Hindlimb muscle (tissue), 1 donor: ENCODE measurements at places on chromosomes 11 and 22.

GRCh38 chr11:33449798-33450197, 192.6 kb downstream of the HIPK3 start:
- no peak for DNase-seq

GRCh38 chr22:47151490-47151889, 389.0 kb downstream of the TBC1D22A start:
- DNase-seq = no peak

- DNase-seq = no peak
These were observed 27.6 kb downstream of the ALKBH3 start for GRCh38 chr11:43908191-43908590.

DNA sequence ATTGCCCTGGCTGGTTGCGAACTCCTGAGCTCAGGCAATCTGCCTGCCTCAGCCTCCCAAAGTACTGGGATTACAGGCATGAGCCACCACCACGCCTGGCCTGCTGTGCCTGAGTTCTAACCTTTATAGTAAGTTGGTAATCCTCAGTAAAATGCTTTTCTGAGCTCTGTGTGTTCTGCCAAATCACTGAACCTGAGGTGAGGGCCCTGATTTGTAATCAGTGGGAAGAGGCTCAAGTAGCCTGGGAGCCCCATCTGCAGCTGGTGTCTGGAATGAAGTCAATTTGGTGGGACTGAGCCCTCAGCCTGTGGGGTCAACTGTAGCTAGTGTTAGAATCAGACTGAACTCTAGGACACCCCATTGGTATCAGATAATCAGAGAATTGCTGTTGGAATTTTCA, 72.6 kb upstream of the PARVG start:
- DNase-seq = no peak

DNA sequence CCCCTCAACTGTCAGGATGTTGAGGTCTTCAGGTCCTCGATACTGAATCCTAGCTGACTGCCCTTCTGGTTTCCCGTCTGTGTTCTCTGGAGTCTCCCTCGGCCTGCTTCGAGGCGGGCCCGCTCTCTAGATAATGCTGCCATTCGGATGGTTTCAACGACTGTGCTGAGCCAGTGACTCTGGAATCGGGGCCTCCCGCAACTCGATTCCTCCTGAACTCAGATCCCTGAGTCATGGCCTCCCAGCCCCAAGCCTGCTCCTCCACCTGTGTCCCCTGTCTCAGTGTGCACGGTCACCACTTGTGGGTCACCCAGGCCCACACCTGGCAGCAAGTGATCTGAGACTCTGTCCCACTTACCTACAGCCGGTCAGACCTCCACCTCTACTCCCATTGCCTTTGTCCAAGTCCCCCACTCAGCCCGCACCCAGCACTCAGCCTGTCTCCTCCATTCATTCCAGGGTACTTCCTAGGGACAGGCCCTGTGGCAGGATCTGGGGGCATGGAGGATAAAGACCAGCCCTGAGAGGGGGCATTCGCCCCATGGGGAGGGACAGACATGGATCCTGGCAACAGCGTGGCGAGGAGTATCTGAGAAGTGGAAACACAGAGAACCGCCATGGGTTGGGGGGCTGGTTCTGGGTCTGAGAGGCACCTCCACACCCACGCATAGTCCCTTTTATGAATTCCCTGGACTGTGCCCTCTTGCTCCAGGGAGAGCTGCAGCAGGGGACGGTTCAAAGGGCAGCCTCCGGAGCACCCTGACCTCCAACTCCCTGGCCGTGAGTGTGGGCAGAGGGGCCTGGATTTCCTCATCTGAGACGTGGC, 14.3 kb downstream of the MPST start:
- no peak for DNase-seq

DNA sequence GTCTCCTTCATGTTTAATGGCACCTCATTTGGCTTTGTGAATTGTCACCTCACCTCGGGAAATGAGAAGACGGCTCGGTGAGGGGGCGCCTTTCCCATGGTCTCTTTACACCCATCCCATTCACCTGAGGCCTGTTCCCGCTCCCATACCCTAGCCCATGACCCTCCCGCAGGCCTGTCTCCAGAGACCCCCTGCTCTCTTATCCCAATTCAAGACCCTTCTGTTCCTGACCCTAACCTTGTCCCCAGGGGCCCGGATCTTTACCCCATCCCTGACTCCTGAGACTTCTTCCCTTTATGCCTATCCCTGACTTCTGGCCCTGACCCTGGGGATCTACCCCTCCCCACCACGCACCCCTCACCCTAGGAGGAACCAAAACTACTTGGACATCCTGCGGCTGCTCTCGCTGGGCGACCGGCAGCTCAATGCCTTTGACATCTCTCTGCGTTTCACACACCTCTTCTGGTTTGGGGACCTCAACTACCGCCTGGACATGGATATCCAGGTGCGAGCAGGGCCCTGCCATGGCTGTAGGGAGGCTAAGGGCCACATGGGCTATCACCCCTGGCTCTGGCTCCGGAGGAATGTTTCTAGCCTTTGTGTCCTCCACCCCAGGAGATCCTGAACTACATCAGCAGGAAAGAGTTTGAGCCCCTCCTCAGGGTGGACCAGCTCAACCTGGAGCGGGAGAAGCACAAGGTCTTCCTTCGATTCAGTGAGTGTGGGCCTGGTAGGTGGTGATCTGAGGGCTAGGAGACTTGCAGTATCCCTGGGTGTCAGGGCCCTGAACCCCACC, 7.9 kb downstream of the INPPL1 start:
- DNase-seq = no peak

- no peak for DNase-seq
These were observed 110.3 kb upstream of the SYT13 start for GRCh38 chr11:45396394-45396793.

- peak; percentile 91 for DNase-seq
These were observed at the start of gene DUSP18 for GRCh38 chr22:30667494-30668385. TSS of gene DUSP18 (minus strand) at chr22:30667875. CDS start at chr22:30664003, 3,872 bp downstream.

- no peak for DNase-seq
These were observed 64.0 kb downstream of the RPUSD4 start for GRCh38 chr11:126147208-126148111.

DNA sequence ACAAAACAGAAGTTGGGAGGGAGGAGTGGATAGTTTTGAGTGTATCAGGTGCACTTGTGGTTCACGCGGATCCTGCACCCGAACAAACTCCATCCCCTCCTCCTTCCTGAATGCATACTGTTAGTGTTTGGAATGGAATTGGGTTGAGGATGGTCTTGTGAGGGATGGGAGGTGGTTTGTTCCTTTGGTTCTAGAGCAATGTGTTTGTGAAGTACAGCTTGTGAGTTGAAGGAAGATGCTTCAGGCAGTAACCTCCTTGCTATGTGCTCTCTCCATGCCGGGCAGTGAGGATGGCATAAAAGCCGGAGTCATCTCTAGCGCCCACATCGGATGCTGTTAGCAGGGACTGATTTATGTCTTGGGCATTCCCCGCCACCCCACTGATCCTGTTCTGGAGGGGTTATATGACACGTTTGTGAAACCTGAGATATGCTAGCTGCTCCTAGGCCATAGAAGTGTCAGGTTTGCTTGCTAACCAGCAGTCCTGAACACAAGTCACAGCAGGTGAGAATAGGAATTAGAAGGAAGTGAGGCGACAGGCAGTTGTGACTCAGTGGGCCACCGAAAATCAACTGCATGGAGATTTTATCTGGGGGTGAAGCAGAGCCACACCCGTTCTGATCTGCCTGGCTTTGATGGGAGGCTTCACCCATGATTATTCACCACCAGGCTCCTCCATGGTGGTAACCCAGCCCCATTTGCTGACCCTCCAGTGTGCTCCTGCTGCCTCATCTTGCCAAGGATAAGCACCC, 2.2 kb downstream of the BCR start:
- DNase-seq = no peak
